PC-9 (cell line): ENCODE measurements at places on chromosomes 6 and 20.
A peak's percentile ranks its signal among the peaks of the same experiment; 100 is the strongest.

DNA sequence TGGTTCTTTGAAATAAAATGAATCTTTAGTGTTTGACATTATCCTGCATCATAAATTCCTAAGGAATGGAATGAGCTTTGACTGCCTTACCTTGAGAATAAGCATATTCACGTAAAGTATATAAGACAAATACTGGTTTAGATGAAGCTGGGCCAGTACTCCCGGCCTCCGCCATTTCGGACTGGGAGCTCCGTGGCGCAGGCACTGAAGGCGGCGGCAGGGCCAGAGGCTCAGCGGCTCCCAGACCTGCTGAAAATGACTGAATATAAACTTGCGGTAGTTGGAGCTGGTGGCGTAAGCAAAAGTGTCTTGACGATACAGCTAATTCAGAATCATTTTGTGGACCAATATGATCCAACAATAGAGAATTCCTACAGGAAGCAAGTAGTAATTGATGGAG, 76.2 kb upstream of the FAM83B start:
- DNase-seq, result no peak

GRCh38 chr6:72873433-72873832, 251.6 kb downstream of the KCNQ5 start:
- DNase-seq, result no peak

DNA sequence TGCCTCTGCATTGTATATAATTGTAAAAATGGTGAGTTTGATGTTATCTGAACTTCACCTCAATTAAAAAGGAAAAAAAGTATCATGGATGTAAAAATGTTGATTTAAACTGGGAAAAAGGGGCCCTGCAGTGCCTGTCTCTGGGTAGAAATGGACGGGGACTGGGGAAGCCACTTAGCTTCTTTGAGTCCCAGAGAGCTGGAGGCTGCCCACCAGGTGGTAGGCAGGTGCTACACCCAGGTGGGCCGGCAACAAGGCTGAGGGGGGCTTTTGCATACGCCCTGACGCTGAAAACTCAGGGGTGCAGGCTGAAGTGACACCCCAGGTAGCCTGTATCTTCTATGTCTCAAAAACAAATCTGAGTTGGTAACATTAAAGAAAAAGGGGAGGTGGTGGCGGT, 118.2 kb downstream of the SULF2 start:
- DNase-seq, result no peak

DNA sequence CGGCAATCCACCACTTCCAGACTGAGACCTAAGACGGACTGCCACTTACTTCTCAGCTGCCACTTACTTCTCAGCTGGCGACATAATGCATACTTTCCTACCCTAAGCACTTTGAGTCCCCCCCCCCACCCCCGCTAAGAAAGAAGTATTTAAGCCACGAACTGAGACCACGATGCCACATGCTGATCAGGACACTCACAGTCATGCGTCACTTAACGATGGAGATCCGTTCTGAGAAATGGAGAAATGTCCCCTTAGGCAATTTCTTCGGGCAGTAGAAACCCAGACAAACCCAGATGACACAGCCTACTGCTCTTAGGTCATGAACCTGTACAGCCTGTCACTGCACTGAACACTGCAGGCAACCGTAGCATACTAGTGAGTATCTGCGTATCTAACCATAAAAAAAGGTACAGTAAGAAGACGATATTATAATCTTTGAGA, 690 bp downstream of the IFNGR1 start:
- peak; percentile 31 for DNase-seq

DNA sequence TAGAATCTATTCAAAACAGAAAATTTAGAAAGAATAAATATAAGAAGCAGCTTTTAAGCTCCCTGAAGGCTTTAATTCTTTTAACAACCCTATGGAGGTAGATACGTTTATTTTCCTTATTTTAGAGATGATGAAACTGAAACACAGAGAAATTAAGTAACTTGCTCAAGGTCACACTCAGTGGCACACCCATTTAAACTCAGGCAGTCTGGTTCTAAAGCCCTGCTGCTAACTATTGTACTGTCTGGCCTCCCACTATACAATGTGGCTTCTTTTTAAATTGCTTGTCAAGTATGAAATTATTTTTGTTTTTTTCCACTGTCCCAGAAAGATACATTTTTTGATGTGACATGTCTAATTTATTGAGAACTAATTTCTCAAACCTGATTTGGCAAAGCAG, 55.7 kb downstream of the FAM217A start:
- no peak for DNase-seq

DNA sequence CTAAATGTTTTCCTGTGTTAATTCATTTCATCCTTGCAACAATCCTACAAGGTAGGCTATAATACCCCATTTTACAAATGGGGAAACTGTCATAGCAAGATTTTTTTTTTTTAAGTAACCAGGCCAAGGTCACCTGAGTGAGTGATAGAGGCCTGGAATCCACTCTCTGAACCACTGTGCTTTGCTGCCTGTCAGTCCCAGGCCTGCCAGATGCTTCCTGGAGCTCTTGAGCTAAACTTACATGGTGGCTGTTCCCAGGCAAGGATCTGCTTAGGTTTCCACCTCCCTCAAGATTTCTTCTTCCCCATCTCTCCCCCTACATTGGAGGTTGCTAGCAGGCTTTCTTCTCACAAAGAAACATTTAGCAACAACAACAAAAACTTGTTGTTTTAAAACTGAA, 32.7 kb upstream of the RNF8 start:
- no peak for DNase-seq

GRCh38 chr6:1667012-1667804, 57.5 kb downstream of the FOXC1 start:
- DNase-seq, result no peak

DNA sequence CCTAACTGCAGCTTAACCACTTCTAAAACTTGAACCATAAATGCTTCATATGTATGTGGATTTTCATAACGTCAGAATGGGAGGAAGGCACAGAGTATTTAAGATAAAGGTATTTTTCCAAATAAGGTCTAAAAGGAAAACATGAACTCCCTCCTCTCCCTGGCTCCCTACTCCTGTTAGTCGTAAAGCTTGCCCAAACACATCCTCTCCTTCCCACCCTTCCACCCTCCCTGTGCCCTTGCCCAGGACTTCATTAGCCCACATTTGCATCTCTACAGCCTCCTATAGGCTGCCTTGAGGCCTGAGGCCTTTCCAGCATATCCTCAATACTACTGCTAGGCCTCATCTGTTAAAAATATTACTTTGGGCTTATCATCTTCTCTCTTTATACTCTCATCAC, 17.1 kb upstream of the SMIM13 start:
- DNase-seq, result no peak

GRCh38 chr6:151229401-151230276, 10.1 kb upstream of the AKAP12 start:
- no peak for DNase-seq

DNA sequence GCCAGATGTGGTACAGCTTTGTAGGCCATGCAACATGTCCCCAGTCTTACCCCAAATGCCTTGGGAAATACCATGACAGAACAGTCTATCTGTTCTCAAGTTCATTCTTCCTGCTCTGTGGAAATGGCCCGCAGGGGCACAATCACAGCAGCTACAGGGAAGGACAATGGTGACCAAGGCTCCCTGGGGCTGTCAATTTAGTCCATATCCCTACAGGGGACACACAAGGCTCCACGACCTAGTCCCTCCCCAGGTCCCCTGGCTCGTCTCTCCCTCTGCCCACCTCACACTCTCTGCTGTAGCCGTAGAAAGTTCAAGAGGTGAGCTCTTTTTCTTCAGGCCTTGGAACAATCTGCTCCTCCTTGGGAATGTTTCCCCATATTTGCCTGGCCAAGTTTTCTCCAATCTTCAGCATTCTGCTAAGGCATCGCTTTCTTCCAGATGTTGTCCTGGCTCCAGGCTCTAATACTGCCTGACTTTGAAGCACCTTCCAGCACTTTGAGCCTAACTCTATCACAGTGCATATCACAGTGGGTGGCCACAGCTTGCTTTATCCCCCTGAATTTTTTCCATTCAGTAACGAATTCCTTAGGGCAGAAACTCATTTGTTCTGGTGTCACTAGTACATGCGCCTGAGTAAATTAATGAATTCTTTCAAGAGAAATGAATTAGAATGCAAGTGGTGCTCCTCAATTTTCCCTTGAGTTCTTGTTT, 92.6 kb downstream of the MAP3K7 start:
- DNase-seq, result no peak

DNA sequence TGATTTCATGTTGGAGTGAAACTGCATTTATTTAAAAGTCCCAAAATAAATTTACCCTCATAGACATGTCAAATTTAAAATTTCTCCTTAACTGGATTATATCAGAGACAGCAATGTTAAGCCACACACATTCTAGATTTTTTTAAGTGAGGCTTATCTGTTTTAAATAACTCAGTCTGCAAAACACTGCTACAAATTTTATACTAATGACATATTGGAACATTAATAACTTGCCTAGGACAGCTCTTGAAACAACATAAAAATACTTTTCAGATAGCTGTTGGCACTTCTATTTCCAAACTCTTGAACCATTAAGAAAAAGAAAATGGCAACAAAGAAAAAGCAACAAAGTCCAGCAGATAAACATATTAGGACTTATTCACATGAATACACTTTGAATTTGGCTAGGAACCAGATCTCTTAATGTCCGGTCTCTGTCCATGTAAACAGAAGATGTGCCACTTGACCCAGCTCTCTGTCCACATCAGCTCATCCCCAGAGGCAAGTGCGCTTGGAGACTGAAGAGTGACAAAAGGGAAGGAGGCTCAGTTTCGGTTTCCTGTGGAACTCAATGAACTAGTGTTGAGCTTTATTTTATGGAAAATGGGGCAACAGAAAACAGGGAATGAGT, 219.3 kb upstream of the THBS2 start:
- no peak for DNase-seq

DNA sequence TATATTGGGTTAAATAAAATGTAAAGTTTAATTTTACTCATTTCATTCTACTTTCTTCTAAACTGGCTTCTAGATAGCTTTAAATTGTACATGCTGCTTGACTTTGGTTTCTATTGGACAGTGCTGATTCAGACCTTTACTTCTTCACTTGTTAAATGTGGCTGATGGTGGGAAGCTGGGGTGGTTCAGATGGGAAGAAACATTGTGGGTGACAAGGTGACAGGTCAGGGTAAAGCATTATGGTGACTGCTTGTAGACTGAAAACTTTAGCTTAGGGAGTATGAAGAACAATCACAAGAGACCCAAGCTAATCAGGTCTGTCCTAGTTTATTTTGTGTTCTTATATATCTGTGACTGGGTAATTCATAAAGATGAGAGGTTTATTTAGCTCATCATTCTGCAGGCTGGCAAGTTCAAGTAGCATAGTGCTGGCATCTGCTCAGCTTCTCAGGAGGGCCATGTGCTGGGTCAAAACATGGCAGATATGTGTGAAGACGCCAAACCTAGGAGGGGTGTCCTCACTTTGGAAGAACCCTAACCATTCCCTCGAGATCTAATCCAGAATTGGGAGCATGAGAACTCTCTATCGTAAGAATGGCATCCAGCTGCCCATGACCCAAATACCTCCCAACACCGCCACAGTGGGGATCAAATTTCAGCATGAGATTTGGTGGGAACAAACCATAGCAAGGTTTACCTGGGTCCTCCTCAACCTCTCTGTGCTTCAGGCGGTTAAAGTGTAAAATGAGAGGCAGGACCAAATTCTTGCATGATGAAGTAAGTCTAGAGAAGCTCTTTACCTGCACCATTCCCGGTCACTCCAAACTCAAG, 102.8 kb downstream of the FYN start:
- DNase-seq, result peak; percentile 5

DNA sequence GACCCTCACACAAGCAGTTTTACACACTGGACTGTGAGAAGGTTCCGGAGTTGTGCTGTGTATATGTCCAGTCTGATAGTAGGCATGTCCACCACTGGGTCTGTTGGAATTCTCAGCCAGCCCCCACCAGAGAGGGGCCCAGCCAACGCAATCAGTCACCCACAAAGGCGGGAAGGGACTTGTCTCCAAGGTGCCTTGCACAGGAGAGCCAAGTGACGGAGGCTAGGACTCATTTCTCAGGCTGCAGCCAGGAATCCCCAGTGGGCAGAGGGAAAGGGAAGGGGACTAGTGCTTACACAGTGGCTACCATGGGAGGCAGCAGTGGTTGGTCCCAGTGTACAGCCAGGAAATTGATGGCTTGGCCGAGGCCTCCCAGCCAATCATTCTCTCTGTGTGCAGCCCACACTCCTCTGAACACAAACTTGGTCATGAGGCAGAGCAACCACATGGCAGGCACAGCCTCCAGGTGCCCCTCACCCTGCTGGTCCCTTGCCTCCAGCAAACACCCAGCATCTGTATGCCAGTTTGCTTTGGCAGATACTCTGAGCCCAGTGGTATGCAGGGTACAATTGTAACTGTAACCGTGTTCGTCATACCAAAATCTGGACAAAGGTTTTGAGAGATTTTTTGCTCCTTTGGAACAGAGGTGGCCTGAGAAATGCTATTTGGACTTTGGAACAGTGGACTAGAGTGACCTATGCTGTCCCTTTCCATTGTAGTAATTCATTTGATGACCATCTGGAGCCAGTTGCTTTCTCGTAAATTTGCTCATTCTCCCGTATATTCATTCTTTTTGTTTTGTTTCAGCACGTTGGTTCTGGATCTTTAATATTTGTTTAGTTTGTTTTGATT, 72.9 kb upstream of the MYL9 start:
- no peak for DNase-seq

DNA sequence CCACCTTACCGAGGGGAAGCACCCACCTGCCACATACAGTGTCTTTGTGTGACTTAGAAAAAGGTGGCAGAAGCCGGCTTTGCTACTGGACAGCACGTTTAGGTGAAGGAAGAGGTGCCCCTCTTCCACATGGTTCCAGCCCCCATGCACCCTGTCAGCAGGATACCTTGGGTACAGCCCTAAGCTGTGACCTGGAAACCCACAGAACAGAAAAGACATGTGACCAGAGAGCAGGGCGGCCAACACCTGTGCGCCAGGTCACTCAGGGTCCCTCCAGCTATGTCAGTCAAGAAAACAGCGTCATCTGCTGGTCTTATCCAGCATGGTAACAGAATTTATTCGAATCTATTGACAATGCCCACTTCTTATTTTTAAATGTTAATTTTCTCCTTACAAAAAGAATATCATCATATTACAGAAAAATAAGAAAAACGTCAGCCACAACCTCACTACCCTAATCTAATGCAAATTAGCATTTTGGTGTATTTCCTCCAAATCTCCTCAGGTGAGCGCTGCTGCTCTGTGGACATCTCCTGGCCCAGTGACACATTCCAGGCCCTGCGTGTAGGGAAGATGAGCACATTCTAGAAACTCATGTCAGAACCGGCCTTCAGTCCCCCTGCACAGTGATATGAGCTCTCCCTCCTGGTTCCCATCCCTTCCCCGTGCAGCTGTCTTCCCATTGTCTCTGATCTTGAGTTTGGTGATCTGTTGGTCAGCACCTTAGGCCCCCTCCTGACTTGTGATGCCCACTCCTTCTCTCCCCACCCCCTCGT, 37.2 kb downstream of the GTF2H5 start:
- no peak for DNase-seq

- no peak for DNase-seq
Measured at GRCh38 chr6:134435814-134436280, 117.9 kb upstream of the SGK1 start.

DNA sequence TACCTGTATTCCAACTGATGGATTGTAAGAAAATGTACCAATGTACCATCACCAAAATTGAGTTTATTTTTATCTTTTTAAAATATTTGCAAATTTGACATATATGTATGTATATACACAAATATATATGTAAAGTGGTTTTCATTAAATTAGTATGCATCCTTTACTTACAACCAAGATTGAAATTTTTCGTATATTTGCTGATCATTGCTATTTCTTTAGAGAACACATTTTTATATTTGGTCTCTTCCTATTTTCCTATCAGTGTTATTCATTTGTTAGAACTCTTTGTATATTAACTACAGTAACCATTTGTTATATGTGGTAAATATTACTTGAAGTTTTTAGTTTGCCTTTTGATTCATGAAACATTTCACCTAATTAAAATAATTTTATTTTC, 74.2 kb downstream of the MTFR2 start:
- DNase-seq, result no peak
